ENCODE measurements at places on chromosomes 5 and 9. TPM values are rescaled to one million over a fixed set of nuclear protein-coding genes. Genes with fewer than 3 reads are reported as not detected.
A peak's percentile ranks its signal among the peaks of the same experiment; 100 is the strongest.

DNA sequence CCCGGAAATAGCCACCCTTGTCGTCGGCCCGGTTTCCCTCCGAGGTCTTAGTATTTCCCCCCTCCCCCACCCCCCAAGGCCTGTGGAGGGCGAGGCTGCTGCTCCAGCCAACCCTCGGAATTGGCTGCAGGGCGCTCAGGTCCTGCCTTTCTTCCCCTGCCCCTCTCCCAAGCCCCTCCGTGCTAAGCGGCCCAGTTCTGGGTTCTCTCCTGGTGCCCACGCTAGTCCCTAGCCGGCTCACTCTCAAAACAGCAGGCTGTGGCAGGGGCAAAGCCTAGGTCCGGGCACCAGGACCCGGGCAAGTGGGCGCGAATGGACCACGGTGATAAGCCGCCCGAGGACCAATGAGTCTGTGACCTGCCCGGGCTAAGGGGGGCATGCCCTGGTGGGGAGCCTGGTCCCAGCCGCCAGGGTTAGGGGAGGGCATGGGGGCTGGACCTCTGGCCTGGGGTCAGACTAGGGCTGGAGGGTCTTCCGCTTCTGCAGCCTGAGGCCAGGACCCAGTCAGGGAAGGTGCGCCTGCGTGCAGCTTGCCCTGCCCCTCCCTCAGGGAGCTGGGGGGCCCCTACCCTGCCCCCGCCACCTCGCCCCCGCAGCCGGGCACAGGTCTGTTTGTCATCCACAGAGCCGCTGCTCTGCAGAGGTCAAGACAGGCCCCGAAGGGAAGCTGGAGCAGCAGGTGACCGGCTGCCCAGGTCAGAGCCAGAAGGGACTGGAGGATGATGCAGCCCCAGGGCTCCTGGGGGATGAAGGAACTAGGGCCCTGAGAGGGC is 5.0 kb upstream of the IRX4 start:
- peak; percentile 24 for DNase-seq

GRCh38 chr5:125057912-125058826 is 311.7 kb upstream of the ZNF608 start:
- DNase-seq: no peak

GRCh38 chr9:130536701-130537107 is 42.7 kb upstream of the FUBP3 start:
- no peak for DNase-seq

The RAI14 gene
- total RNA-seq: 214 TPM

GRCh38 chr5:143569213-143569701 is 165.8 kb upstream of the NR3C1 start:
- DNase-seq: no peak

- no peak for DNase-seq
Observed at GRCh38 chr5:6542421-6543345, 90.2 kb downstream of the NSUN2 start.

DNA sequence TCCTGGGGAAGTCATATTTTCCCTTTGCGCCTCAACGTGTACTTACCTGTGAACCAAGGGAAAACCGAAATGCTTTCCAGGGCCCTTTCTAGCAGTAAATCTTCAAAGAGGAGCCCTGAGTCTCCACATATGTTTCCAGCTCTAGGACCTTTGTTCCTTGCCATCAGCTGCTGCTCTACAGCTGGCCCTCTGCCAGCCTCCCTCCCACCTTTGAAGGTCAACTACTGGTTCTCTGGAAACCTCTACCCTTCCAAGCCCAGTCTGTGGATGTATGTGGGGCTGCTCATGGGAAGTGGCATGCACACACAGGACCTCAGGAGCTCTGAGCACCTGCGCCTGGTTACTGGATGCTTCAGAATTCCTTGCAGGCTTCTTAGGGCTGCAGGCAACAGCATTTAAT is 117.2 kb downstream of the PSD2 start:
- no peak for DNase-seq

GRCh38 chr9:114281473-114282103 is 41.3 kb upstream of the ORM1 start:
- DNase-seq: peak; percentile 18

DNA sequence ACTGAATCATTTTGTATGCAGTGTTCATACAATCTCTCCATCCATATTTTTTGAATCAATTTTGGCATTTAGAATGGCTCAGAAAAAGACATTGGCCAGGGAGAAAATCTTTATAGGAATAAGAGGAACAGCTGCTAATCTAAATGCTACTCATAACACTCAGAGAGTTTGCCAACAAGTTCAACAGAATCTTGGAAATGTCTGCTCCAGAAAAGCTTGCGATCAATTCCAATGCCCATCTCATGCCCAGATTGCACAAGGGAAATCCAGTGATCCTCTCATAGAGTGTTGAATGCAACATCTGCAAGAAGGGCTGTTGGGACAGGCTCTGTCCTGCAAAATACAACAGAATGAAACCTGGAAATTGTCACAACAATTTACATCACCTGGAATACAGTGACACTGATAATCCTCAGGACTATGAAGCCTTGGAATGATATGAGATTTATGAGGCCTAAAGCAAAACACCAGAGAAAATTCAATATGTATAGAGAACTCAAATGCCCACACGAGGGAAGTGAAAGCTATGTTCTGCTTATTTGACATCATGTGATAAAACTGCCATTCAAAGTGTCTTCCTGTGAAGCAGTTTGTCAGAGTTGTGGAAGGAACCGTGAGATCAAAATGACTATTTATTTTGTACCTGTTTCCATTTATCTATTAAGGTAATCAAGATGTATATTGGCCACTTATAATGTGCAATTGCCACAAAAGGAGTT is 190.1 kb downstream of the PARP8 start:
- no peak for DNase-seq

The NR2F1-AS1 gene
- 7.6 TPM for total RNA-seq

GRCh38 chr9:93203718-93204469 is 20.0 kb downstream of the WNK2 start:
- DNase-seq: no peak

The TAS2R1 gene
- total RNA-seq: not detected

- no peak for DNase-seq
Observed at GRCh38 chr9:33304362-33304761, 14.0 kb downstream of the NFX1 start.

- DNase-seq: no peak
Observed at GRCh38 chr5:173973616-173973969, 15.4 kb upstream of the C5orf47 start.
